ENCODE measurements at places on chromosomes 12 and 14.

DNA sequence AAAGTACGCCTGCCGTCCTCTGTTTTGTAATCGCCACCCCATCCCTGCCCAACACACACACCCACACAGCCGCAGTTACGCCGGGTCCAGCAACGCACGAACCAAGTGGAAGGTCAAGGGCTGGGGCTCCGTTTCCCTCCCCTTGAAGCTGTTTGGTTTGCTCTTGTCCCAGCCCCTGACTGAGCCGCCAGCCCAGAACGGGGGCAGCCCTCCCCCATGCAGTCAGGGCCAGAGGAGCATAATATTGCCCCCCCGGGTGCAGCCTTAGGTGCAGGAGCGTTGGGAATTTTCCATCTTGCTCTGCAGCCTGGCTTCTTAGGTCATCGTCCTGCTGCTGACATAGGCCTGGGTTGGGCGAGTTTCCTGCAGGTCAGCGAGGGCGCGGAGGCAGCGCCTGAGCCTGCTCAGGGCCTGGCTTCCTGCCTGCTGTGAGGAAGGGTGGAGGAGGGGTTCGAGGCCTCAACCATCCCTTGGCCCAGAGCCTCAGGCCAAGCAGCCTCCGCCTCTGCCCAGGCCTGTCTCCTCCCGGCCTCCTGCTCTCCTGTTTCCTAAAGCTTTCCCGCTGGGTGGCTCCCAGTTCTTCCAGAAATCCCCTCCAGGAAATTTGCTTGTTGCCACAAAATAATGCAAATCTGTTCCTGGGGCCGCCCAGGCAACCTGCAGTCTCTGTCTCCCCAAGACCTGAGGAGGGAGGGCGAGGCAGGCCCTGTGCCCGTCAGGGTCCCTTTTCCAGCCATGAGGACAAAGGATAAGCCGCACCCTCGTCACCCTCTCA is 44.5 kb downstream of the PSMA6 start:
- peak; percentile 21 for DNase-seq

DNA sequence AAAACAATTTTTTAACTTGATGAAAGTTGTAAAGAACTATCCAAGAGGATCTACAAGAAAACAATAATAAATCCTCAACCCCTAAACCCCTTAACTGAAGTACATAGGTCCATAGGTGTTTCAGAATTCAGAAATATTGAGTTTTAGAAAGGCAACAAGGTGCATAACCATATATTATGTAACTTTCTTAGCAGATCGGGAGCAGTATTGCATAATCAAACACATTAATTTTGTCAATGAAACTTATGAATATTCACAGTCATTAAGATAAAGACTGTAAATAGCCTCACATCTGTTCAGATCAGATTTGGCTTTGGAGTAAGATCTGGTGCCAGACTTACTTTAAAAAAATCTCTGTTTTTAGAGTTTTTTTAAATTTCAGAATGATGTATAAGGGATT is 647.1 kb upstream of the FLRT2 start:
- no peak for DNase-seq

- DNase-seq = no peak
Measured at GRCh38 chr12:30546121-30546520, 149.5 kb downstream of the IPO8 start.

DNA sequence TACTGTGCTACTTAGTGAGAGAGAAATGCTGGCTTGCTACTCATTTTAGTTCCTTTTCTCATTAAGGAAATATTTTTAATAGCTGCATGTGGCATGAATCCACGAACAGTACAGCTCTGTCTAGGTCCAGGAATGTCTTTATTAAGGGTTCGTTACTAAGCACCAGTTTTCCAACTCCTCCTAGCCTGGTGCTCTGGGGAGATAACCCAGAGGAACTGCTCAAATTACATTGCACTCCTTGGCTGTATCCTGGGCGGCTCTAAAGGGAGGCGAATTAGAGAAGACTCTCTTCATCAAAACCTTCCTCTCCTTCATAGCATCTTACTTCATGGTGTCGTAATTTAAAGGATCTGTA is 101.3 kb downstream of the PPM1A start:
- no peak for DNase-seq

DNA sequence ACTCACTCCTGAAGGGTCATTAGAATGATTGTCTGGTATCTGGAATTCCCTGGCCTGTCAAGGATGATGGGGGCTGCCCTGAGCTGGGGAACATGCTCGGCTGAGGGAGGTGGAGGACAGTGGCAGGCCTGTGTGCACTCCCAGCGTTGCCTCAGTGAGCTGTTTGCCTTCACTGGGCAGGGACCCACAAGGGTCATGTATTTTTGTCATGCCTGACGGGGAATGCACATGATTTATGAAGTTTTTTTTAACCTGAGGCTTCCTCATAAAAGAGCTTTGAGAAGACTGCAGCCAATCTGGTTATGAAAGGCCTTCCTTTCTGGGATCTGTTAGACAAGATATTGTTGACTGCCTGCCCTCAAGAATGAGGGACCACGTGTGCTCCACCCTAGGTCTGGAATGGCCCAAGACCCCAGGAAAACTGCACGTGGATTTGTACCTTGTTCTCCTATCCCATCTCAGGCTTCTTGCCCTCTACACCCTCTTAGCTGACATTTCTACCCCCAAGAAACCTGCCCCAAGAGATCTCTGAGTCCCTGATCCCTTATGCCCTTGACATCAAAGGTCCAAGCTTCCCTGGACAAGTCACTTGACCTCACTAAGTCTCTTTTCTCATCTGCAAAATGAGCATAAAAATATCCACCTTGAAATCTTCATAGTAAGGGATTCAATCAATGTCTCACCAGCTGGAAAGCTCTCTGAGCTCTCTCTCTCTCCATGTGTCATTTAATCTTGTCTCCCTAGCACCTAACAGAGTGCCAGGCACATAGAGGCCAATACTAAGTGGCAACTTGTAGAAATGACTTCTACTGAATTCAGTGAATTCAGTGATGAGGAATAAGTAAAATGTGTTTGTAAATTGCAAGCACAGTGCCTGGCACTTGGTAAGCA is 24.5 kb upstream of the COL2A1 start:
- DNase-seq = no peak

GRCh38 chr12:70227911-70228310 is 15.3 kb upstream of the CNOT2 start:
- peak; percentile 86 for DNase-seq

- no peak for DNase-seq
Measured at GRCh38 chr14:51482102-51482501, 169.6 kb upstream of the FRMD6 start.

DNA sequence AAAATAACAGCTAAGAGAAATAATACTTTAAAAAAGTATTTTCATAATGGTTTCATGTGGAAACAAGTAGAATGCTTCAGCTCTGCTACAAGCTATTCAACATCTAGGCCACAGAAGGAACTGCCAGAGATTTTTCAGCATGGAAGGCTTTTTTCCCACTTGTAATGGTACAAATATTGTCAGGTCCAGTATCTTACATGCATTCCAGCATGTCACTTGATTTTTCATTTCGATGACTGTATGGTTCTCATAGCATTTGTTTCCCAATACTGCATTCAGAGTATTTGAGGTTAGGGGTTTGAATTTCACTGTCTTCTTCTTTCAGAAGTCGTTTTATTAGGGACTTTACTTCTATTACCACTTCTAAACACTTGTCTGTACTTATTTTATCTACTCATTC is 1701.5 kb upstream of the FLRT2 start:
- no peak for DNase-seq

GRCh38 chr12:3651585-3652424 is 101.1 kb downstream of the CRACR2A start:
- DNase-seq = no peak

Measured in NCI-H526 (cell line).